ENCODE measurements at places on chromosomes 1 and 21.

DNA sequence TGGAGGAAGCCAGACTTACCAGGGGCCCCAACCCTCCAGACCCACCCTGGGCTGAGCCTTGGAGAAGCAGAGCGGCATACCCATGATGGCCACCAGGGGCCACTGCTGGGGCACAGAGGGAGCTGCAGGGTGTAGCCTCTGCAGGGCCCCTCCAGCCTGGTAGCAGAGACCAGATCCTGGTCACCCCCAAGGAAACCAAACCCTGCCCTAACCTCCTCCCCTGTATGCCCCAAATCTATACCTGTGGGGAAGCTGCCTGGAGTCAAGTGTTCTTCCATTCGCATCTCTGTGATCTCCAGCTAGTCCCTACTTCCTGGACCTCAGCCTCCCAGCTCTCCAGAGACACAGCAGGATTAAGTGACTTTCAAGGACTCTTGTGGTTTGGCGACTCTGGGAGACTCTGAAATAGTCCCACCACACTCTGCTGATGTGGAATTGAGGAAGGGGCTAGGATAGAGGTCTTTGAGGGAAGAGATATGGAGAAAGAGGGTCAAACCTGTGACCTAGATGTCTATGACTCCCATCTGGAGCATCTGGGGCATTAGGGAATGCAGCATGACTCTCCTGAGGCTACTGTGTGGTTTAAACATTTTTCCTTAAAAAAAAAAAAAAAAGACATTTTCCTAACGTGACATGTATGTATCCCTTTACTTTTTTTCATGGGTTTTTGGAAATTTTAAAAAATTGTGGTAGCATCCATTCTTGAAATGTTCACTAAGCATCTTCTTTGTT is 119.2 kb upstream of the IPO9 start:
- peak; percentile 36 for DNase-seq

- DNase-seq, result no peak
Measured at GRCh38 chr21:29125191-29125590, 5.3 kb upstream of the MAP3K7CL start.

DNA sequence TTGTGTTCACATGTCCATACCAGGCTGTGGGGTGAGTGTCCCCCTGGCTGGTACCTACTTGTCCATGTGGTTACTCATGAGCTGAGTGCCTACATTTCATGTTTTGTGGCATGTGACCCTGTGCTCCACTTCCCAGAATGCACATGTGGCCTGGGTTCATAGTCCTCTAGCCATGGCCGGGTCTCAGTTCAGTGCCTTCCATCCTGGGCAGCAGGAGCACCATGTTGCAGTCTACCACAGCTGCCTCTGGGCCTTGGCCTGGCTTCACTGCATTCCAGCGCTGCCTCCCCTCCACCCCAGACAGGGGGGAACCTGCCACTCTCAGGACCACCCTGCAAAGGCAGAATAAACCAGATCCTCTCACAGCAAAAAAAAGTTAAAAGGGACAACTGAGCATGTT is 5.5 kb downstream of the CEPT1 start:
- DNase-seq, result no peak

DNA sequence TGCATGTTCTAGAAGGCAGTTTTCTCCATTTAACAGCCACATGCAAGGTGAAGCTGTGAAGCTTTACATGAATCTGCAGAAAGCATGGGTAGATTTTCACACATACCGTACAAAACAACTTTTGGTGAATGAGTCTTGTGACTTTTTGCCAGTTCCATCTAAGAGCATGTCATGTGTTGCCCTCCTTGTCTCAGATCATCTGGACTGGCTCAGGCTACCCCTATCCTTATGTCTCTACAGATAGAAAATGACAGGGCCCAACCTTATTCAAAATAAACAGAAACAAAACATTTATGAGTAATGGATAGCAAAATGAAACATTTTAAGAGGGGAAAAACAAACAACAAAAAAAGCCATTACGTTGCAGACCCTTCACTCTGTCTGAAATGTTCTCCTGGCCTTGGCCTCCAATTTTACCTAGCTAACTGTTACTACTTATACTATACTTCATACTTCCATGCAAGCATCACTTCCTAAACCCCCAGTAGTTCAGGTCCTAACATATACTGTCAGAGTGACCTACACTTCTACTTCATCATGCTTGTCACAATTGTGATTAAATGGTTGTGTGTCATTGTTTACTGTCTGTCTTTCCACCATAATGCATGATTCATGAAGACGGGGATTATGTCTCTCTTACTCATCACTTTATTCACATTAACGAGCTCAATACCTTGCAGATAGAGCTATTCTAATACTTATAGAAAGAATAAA is 39.0 kb downstream of the LRRC8C start:
- no peak for DNase-seq

GRCh38 chr1:244137276-244137675 is 86.2 kb downstream of the ZBTB18 start:
- DNase-seq, result no peak

- no peak for DNase-seq
Measured at GRCh38 chr1:65063025-65063424, 85.0 kb upstream of the AK4 start.

DNA sequence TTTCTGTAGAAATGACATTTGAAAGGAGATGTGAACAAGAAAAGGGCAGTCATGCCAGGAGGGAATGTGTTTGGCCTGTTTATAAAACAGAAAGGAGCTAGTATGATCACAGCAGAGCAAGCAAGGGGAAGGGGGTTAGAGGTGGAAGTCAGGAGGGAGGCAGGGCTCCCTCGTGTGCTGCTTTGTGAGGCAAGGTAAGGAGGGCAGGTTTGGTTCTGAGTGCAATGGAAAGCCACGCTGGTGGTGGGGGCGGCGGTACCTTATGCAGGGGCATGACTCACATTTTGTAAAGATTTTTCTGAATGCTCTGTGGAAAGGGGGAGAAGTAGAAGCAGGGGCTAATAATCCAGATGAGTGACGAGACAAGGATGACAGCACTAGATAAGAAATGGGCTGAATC is 197.5 kb upstream of the C8B start:
- DNase-seq, result no peak

DNA sequence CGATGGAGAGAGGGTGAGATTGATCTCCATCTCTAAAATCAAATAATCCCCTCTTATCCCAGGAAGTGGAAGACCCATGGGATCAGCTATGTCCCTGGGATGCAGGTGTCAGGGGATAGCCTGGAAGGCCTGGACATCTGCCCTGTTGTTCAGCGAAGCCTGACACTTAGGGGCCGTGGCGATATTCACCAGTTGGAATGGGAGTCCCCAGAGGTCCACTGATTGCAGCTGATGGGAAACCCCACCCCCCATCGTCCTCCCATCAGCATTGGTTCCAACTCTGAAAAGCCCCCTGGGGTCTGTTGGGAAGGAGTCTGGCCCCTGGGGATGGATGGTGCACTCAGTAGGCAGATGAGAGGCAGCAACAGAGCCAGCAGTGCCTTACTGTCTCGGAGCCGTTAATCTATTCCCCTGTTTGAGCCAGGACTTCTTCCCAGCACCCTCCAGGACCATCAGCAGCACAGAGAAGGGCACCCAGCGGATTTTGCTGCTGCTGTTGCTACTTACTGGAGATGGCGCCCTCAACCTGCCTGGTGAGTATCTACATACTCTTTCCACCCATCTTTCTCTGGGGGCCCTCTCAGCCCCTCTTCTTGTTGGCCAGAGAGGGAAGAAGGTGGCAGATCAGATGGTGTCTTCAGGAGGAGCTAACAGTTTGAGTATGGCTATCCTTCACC is 13.4 kb downstream of the CATSPER4 start:
- DNase-seq, result no peak

DNA sequence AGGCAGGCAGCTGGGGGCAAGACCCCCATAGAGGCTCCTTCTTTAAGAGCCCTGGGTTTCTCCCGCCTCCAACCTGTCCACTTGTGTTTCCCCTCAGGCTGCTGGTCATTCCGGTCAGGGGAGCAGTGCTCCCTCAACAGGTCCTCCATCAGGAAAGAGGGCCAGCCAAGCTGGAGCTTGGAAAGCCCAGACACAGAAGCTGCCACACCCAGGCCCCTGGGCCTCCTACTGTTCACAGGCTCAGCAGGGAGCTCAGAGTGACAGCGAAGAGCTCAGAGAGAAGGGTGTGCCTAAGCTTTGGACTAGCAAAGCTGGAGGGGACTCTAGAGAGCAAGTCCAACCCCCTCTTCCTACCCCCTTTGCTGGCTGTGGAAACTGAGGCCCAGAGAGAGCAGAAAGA is 10.3 kb upstream of the CDCP2 start:
- no peak for DNase-seq

GRCh38 chr1:194919146-194919545 is 1689.1 kb downstream of the KCNT2 start:
- DNase-seq, result no peak

GRCh38 chr21:16777041-16777720 is 735.7 kb upstream of the CXADR start:
- DNase-seq, result no peak

GRCh38 chr1:36525166-36525565 is 42.5 kb upstream of the CSF3R start:
- DNase-seq, result no peak

- DNase-seq, result no peak
Measured at GRCh38 chr1:233211595-233211994, 83.9 kb downstream of the PCNX2 start.

- no peak for DNase-seq
Measured at GRCh38 chr1:231743966-231744365, 117.4 kb downstream of the DISC1 start.

All from kidney glomerular epithelial cell (primary cell).